Germinal center (tissue), 1 donor: ENCODE measurements at places on chromosomes 7 and 10.

GRCh38 chr7:24754906-24755506, 2.3 kb downstream of the GSDME start:
- no peak for DNase-seq

GRCh38 chr7:148708026-148708885, 9.6 kb downstream of the CUL1 start:
- DNase-seq = no peak

DNA sequence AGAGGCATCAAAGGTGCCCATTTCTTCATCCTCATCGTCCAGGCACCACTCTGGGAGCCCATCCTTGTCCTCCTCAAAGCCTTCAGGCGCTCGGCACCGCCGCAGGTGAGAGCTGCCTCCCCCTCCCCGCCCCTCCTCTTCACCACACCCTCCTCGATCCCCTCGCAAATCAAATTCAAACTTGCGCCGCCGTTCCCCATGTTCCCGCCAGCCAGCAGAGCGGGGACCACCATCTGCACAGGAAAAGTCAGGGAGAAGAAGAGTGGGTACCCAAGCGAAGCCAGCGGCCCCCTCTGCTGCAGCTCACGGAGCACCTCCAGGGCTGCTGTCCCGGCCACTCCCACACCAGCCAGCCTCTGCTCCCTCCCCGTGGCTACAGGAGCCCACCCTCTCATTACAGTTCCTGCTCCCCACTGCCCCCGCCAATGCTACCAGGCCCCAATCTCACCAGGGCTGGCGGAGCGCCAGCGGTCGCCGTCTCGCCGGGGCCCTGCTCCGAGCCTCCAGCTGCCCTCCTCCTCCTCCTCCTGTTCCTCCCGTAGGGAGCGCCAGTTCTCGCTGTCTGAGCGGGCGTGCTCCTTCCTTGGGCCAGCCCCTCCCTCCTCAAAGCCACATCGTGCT, 7.7 kb downstream of the GIGYF1 start:
- no peak for DNase-seq

- no peak for DNase-seq
Measured at GRCh38 chr10:49369216-49370162, 26.4 kb downstream of the DRGX start.

DNA sequence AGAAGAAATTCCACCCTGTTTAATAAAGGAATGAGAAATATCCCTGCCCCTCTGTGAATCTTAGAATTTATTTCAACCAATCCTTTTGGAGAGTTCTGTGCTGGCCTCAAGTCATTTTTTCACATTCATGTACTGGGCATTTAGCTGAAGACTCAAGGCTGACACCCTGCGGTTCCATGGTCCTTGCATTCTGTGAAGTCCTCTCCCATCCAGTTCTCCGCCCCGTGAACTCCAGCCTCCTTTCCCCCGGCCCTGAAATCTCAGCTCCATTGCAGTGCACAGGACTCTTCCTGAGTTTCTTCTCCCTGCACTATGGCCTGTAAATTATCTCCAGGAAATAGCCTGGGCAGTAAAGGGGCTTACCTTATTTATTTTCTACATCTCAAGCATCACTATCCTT, 183.0 kb upstream of the KCND2 start:
- no peak for DNase-seq

DNA sequence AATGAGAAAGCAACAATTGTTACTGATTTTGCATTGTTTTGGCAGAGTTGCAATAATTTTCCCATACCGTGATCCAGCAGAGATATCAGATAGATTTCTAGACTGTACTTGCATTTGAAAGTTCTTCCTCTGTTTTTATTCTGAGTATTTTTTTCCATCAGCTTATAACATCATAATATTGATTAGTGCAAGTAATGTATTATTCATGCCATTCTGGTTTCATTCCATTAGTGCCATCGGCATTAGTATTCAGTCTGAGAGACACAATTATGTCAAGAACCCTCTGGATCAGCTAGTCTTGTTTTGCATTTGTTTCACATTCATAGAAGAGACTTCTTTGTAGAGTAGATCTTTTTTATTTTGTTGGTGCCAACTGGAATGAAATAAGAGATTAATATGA, 304.0 kb downstream of the BBS9 start:
- no peak for DNase-seq

- no peak for DNase-seq
Measured at GRCh38 chr7:43164757-43165156, 52.3 kb downstream of the HECW1 start.

DNA sequence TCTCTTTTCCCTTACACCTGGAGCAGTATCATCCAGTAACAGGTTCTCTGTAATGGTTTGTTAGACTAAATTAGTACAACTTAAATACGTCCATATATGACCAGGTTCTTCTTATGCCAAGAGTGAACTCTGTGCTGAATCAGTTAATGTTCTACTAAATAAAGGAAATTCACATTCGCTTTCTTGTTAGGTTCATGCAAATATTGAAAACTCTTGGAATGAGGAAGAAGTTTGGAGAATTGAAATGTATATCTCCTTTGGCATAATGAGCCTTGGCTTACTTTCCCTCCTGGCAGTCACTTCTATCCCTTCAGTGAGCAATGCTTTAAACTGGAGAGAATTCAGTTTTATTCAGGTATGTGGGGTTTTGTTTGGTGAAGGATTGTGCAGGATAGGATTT, 15.3 kb upstream of the CFAP69 start:
- DNase-seq = no peak

- DNase-seq = no peak
Measured at GRCh38 chr7:151142686-151143040, 24.8 kb downstream of the GBX1 start.

GRCh38 chr10:110022716-110023504, 15.1 kb downstream of the ADD3 start:
- DNase-seq = no peak

- DNase-seq = peak; percentile 26
Measured at GRCh38 chr7:12210179-12211053, 678 bp upstream of the TMEM106B start.

DNA sequence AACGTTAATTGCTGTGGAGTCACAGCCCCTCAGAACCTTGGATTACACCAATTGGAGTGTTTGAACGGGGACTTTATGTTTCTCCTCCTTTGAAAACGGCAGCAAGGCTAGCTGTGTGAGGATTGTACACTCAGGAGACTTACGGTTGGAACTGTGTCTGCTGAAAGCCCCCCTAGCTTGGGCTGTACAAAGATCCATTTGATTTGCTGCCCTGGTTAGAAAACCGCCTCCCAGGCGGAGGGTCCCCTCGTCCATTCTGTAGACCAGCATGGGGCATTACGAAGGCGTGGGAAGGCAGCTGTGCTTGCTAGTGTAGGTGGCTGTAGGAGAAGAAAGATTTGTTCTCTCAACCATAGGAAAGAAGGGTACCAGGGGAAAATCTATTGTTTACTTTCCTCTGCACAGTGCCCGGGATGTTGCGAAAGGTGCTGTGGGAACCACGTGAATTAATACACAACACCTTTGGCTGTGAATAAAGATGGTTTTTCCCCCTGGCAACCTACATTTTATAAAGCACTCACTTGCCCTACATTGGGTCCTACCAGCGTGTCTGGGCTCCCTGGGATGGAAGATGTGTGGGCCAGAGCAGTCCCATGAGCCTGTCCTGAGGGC, 73.4 kb upstream of the BTBD16 start:
- DNase-seq = no peak

- no peak for DNase-seq
Measured at GRCh38 chr10:60517805-60518204, 128.1 kb upstream of the ANK3 start.

DNA sequence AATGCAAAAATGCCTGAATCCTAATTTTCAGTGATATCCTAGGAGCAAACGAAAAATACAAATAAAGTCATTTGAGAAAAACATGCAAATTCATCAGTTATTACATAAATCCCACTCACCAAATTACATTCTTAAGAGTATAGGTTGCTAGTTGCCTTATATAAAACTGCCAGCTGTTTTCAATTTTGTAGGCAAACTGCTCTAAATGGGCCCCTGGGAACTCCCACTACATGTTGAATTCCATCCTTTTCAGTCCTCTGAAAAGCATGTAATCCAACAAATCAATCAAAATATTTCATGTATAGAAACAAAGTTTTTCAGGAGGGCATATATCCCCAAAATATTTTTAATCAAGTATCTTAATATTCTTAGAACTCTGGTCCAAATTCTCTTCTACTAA, 2.1 kb upstream of the JMJD1C start:
- no peak for DNase-seq

GRCh38 chr10:104589871-104590270, 51.2 kb upstream of the SORCS3 start:
- no peak for DNase-seq

- DNase-seq = no peak
Measured at GRCh38 chr10:56782503-56782902, 421.4 kb upstream of the ZWINT start.

GRCh38 chr10:103765981-103766380, 89.4 kb downstream of the SH3PXD2A start:
- DNase-seq = no peak

- no peak for DNase-seq
Measured at GRCh38 chr7:32579776-32580175, 84.5 kb downstream of the AVL9 start.

GRCh38 chr7:37337522-37337921, 111.1 kb downstream of the ELMO1 start:
- DNase-seq = peak; percentile 42

GRCh38 chr7:96992192-96993005, 13.0 kb upstream of the DLX6 start:
- no peak for DNase-seq

DNA sequence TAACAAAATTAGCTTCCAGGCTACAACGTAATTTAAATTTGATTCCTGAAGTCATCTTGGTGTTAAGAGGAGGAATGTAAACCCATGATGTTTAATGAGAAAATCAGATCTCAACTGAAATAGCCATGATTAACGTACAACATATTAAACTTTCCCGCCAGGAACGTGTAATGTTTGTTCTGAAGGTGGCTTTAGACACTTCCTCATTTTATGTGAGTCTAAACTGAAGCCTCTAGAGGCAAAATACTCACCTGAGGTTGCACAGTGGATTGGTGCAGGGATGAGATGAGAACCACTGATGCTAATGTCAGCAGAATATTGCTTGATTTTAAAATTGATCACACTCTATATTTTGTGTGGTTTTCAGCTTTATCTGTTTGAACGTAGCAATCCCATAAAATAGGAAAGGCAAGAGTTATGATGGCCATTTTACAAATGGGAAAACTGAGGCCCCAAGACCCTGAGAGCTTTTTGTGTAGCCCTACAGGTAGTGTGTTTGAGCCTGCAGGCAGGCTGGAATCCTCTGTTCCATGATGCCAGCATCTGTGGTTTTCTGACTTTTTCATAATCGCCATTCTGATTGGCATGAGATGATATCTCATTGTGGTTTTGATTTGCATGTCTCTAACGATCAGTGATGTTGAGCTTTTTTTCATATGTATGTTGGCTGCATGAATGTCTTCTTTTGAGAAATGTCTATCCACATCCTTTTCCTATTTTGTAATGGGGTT, 243.7 kb upstream of the BMPER start:
- peak; percentile 6 for DNase-seq

DNA sequence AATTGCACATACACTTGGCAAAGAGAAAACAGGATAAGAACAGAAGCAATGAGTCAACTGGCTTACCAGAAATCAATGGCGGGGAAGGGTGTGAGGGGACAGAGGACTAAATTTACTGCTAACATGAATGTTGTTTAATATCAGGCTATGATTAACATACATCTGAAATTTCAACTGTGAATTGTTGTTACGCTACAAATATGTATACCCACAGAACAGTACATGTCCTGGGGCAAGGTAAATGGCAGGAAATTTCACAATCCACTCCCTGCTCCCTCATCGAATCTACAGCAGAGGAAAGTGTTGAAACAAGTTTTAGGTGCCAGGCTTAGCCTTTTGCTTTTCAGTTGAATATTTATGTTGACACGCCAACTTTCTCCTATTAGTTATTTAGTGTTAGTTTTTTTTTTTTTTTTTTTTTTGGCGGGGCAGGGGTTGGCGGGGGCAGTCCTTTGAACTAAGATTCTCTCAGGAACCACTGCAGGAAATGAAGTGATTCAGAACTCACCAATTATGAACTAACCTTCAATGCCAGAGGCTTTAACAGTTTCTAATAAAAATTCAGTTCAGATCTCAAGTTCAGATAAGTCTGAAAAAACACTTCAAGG, 99.0 kb downstream of the UBE2H start:
- DNase-seq = no peak

- DNase-seq = peak; percentile 38
Measured at GRCh38 chr7:37311355-37311754, 137.3 kb downstream of the ELMO1 start.

DNA sequence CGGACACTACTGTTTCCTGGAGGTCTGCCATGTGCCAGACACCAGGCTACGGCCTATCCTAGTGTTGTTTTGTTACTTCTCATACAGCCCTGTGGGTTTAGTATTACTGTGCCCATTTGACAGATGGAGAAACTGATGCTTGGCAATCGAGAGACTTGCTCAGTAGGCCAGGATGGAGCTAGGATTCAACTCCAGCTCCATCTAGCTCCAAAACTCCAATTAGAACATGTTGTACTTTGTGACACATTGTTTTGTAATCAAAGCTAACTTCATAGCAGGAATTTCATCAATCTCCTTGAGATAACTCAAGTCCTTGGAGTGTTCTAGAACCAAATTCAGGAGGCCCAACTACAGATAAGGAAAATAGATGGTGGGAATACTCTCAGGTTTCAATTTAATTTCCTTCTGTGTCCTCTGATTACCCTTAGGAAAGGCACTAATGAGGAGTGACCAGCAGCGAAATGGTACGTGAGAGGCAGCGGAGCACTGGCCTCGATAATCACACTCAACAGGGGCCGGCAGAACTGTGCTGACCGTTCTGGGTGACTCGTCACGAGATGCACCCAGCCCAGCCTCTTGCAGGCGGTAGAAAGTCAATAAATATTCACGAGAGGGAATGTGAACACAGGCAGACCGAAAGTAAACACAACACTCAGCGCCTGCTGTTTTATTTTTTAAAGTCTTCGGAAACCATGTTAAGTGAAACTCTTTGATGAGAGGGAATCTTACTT, 269.6 kb upstream of the NEBL start:
- no peak for DNase-seq

GRCh38 chr7:100867040-100867775, at the start of gene TRIP6:
Gene TRIP6, plus strand, starts transcription at chr7:100867387. Its CDS starts 111 bp downstream, at chr7:100867498.
- peak; percentile 62 for DNase-seq

DNA sequence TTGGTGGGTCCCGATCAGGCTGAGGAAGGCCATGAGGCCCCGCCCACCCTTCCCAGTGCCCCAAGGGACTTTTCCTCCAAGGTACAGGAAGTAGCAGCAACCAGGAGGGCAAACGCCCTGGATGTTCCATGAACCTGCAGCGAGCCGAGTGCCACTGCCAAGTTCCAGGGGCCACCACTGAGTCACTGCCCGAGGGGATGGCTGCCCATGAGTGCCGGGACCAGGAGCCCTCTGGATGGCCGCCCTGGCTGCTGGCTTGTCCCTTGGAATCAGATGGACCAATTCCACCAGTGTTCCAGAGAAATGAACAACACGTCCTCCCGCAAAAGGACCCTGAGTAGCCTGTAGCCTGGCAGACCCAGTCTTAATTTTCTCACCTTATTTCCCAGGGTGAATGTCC, 74.2 kb downstream of the ZRANB1 start:
- no peak for DNase-seq

- DNase-seq = peak; percentile 84
Measured at GRCh38 chr7:130486114-130486953, 5.6 kb upstream of the MEST start.

GRCh38 chr7:22896917-22897316, 74.3 kb upstream of the TOMM7 start:
- DNase-seq = no peak
